ENCODE measurements at places on chromosomes 6 and 20.

DNA sequence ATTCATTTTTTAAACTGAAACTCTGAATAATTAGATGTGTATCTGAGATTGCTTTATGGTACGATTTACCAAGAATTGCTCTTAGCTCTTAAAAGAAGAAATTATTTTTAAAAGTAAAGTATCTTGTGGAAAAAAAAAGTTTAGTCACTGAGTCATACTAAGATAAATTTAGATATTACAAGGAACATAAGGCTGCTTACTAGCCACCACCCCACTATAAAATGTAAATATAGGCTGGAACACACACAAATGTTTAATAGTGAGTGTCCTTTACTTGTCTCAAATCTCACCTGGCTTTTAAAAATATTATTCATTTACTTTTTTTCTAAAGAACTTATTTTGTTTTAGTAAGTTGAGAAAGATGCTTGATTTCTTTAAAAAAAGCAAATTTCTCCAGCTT lies 17.6 kb downstream of the RFX6 start:
- DNase-seq, result no peak

DNA sequence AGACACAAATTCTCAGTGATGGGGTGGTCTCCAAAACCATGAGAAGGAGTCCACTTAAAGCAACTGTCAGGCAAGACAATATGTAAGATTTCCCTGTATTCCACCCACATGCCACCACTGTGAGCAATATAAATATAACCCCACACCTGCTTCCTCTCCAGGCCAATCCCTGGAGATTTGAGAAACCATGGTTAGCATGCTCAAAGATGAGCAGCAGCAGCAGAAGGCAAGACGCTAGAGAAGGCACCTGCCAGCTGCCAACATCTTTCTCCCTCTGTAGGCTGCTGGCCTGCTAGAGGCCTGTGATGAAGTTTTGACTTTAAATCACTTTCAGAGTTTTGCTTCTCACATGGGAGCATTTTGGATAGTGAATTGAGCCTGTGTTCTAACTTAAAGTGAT lies 7.9 kb upstream of the SOD2 start:
- no peak for DNase-seq

GRCh38 chr20:36228770-36229169 lies 7.5 kb upstream of the AAR2 start:
- no peak for DNase-seq

DNA sequence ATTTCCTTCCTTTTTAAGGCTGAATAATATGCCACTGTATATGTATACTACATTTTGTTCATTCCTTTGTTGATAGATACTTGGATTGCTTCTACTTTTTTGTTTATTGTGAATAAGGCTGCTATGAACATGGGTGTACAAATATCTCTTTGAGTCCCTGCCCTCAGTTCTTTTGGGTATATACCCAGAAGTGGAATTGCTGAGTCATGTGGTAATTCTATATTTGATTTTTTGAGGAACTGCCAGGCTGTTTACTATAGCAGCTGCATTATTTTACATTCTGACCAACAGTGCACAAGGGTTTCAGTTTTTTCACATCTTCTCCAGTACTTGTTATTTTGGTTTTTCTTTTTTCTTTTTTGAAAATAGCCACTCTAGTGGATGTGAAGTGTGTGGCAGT lies 34.1 kb downstream of the CDS2 start:
- no peak for DNase-seq

DNA sequence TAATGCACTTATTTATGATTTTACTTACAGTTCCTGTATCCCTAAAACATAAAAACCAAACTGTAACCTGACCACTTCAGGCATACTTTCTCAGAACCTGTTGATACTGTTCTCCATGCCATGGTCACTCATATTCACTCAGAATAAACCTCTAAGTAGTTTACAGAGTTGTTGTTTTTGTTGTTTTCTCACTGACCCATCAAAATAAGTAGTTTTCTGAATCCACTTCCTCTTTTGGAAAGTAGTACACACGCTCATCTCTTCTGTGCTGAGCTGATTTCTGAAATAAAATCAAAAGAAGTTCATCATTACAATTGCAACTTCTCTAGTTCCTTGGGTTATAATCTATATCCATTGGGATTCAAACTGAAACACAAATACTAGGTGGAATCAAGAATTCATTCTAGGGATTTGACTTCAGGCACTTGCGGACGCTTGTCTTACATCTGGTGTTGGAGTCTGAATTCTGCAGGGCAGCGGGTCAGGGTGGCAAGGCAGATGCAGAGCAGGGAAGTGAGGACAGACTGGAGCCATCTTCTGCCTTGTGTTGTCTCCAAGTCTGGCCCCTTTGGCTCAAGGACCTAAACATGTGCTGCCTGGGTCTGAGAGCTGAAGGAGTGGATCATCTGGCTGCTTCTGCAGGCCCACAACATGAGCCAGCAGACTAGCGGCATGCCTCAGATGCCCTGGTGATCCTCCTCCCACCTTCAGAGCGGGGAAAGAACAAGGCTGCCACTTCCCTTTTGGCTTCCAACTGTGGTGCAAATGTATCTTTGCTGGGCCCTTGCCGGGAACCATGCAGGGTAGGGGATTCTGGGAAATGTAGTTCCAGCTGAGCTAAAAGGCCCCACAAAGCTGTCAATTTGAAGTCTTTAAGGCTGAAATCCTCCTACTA lies 167.9 kb upstream of the MYLIP start:
- no peak for DNase-seq

DNA sequence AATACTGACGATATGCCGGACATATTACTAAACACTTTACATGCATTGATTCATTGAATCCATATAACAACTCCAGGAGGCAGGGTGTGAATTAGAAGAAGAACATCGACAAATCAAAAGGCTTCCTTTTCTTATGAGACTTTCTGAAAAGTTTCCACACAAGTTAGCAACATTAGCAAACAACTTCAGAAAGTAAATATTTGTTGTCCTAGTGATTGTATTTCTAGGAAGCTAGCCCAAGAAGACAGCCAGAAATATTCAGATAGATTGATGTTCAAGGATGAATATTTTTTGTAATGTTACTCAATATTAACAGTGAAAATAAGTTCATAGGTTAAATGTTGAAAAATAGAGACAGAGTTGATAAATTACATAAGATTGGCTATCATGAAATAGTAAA lies 120.6 kb downstream of the GFRAL start:
- DNase-seq, result no peak

DNA sequence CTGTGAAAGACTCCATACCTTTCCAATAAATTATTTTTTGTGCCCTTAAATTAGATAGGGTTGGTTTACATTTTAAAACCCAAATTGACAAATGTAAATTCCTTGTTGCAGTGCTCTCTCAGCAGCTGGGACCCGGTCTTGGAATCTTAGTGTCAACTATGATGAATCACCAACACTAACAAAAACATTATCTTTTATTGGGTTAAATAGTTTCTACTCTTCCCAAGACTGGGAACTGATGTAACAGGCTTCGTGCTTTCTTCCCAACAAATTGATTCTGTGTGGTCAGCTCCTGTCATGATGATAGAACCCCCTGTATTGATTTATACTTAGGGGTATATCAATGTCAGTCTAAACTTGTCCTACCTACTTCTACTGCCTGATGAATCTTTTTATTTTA lies 23.2 kb upstream of the AHI1 start:
- DNase-seq, result no peak

GRCh38 chr6:45791211-45792168 lies 224.2 kb downstream of the CLIC5 start:
- DNase-seq, result no peak

GRCh38 chr6:43779852-43780236 lies 9.8 kb downstream of the VEGFA start:
- peak; percentile 44 for DNase-seq

- no peak for DNase-seq
Measured at GRCh38 chr6:2713473-2714110, 37.1 kb downstream of the MYLK4 start.

DNA sequence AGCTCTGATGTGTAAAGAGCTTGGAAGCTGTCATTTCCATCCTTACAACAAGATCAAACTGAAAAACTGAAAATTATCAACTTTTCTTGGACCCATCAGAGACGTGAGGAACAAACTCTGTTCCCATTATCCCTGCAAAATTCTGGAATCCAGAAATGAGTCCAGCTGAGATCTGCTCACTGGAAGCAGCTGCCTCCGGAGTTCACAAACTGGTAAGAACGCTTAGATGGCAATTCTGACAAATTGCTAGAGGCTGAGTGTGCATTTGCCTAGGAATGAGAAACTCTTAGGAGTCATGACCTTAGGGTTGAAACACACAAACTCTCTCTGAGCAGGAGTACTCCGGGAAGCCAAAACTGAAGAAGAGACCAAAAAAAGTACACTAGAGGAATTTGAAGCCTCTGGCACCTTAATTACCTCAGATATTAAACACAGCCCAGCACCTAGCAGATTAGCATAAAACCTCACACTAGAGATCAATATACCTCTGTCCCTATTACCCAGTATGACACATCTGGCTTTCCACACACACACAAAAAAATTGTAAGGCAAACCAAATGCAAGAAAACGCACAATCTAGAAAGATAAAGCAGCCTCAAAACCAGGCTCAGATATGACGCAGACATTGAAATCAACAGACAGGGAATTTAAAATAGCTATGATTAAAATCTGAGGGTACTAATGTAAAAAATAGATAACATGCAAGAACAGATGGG lies 233.5 kb upstream of the SGK1 start:
- no peak for DNase-seq

DNA sequence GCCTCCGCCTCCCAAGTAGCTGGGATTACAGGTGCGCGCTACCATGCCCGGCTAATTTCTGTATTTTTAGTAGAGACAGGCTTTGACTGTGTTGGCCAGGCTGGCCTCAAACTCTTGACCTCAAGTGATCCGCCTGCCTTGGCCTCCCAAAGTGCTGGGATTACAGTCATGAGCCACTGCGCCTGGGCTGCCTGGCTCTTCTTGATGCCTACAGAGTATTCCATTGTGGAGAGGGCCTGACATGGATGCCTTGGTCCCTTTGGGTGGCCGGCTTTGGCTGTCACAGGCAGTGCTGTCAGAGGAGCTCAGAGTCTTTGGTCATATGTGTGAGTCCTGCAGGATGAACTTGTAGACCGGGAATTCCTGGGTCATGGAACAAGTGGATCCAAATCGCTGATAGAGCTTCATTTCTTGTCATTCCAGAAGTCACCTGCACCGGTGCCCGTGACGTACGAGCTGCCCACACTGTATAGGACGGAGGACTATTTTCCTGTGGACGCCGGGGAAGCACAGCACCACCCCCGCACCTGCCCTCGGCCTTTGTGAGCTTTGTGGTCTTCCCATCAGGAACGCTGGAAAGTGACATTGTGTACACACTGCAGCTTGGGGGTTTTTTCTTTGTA lies 55.1 kb downstream of the ADNP start:
- DNase-seq, result no peak

- DNase-seq, result no peak
Measured at GRCh38 chr6:21284166-21284565, 309.4 kb upstream of the SOX4 start.

- no peak for DNase-seq
Measured at GRCh38 chr6:139627091-139627490, 252.6 kb upstream of the CITED2 start.

GRCh38 chr6:124694139-124694705 lies 268.0 kb upstream of the RNF217 start:
- no peak for DNase-seq

DNA sequence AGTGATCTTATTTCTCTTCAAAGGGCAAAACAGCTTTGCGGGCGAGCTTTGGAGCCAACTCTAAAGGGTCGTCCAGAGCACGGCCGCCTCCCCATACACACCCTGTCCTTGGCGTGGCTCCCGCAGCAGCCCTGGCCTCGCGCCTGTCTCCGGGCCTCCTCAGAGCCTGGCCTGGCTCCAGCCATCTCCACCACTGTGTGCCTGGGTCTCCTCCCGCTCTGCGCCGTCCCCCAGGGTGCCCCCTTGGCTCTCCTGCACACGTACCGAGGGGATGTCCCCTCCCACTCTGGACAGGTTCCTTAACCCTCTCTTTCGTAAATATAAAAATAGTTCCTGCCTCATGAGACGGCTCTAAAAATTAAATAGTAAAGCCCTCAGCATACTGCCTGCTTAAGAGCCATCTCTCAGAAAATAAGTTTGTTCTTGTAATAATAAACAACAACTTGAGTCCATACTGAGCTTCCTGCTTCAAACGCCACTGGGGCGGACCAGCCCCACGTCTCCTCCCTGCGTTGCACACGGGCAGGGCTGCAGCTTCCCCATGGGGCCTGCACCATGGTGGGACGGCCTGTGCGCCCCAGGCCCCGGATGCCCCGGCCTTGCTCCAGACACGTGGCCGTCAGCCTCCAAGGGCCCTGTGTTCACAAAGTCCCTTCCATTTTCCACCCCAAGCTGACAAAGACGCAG lies 226.2 kb downstream of the TTLL2 start:
- DNase-seq, result no peak

Measured in T47D (cell line).